ENCODE measurements at places on chromosomes 6 and 20. TPM values are rescaled to one million over a fixed set of nuclear protein-coding genes. Genes with fewer than 3 reads are reported as not detected.

- DNase-seq, result no peak
Measured at GRCh38 chr6:19410481-19410880, 426.7 kb upstream of the ID4 start.

DNA sequence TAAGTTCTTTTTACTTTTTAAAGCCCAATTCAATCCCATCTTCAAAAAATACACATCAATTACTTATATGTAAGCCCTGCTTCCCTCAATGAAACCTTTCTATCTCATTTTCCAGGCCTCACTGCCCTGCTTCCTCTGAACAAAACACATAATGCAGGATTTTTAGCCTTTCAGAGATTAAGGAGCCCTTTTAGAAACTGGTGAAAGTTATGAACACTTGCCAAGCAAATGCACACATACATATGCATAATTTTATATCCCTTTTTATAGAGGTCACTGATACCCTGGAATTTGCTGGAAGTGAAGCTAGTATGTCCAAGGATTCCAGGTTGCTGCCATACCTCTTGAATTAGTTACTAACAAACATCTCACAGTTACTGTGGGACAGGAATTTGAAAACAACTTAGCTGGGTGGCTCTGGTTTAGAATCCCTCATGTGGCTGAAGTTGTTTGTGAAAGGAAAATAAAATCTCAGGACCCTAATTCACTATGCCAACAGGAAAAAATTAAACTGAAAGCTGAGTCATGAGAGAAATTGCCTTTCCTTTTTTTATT, 75.8 kb downstream of the UBE3D start:
- no peak for DNase-seq

The CALHM6 gene
- total RNA-seq, result not detected

GRCh38 chr20:63249891-63250290, 4.4 kb downstream of the NKAIN4 start:
- no peak for DNase-seq

DNA sequence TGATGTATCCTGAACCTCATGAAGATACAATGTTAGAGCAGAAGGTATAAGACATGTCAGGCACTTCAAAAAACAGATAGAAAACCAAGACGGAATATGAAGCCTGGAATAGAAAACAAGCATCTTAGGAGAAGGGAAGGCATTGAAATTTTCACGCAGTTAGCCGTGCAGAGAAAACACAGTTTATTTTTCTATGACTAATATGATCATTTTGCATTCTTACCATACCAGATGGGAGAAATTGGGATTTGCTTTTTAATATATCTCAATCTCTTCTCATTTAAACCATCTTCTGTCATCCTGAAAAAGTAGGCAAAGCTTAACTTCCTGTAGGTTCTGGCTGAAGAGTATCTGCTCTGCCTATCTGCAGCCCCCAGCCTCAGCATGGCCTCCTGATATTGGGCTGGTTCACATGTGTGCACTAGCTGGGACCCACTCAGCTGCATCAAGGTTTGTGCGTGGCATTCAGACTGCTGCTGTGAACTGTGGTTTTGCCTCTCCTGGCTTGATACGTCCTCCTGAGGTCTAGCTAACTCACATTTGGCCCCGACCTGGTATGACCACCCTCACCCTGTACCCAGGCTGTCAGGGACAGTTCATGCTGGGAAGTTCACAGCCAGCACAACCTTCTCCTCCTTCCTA, 392.5 kb upstream of the SASH1 start:
- no peak for DNase-seq

GRCh38 chr6:166050559-166050958, 117.1 kb downstream of the TBXT start:
- no peak for DNase-seq

DNA sequence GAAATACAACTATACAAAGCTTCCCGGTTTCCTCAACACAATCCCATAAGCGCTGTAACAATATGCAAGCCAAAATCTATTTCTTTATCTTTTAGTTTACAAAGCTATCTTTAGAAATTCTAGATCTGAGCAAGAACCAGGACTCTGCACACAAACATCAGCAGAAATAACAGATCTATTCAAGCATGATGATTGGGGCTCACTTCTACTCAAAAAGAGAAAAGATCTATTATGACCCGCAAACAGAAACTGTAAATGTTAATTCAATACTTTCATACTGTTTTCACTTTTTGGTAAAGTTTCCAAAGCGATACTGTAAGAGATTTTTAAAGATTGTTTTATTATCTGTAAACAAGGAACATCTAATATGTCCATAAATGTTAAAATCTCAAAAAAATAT, 86.6 kb downstream of the SESN1 start:
- DNase-seq, result no peak

DNA sequence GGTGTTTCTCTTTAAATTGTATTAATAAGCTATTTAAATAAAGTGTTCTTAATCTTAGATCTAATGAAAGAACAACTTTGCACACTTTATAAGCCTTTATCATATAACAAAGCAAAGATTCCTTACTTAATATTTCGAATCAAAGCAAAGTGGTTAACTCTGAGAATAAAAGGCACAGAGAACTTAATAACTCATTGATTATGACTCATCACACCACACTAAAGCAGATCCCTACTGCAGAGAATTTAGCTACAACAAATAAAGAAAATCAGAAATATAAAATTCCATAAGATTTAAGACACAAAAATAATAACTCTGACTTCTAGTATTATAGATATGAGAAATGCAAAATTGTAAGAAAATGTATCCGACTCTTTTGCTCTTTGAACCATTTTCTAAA, 135.6 kb upstream of the RUNX2 start:
- no peak for DNase-seq

The TXNDC5 gene
- total RNA-seq, result 117 TPM

- no peak for DNase-seq
Measured at GRCh38 chr20:32487381-32487780, 97.8 kb downstream of the NOL4L start.

DNA sequence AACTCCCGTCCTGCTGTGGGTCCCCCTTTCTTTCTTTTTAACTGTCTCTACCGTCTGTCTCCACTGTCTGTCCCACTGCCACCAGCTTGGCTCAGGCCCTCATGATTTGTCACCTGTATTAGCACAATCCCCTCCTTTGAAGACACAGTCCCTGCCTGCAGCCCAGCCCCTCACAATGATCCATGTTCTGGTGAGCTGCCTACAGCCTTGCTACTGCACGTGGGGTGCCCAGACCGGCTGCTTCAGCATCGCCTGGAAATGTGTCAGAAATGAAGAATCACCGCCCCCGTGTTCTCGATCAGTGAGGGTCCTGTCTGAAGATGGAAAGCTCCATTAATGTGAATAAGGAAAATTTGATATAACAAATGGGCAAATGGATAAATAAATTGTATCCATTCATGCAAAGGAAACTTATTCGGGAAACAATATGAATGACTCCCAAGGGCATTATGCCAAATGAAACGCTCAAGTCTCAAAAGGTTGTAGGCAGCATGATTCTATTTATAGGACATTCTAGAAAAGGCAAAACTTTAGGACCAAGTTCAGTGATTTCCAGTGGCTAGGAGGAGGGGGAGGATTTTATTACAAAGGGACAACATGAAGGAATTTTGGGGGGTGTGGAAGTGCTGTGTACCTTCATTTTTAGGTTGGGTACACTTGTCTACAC, 59.4 kb upstream of the CD83 start:
- DNase-seq, result no peak

The LY86 gene
- total RNA-seq, result not detected

DNA sequence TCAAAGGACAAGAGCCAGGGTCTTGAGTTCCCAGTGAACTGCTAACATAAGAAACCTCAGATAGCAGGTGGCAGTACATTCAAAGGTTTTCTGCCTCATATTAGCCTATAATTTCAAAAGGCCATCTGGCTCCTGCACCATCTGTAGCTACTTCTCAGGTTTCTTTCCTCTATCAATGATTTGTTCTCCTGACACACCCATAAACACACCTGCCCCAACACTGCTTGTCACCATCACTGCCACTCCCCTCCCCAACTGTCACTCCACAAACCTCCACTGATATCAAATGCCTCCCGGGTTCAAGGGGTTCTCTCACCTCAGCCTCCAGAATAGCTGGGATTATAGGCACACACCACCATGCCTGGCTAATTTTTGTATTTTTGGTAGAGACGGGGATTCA, 152.7 kb upstream of the SLC22A16 start:
- DNase-seq, result no peak

GRCh38 chr6:112225691-112226090, 28.7 kb downstream of the LAMA4 start:
- DNase-seq, result no peak

The IMPG1 gene
- total RNA-seq, result not detected

DNA sequence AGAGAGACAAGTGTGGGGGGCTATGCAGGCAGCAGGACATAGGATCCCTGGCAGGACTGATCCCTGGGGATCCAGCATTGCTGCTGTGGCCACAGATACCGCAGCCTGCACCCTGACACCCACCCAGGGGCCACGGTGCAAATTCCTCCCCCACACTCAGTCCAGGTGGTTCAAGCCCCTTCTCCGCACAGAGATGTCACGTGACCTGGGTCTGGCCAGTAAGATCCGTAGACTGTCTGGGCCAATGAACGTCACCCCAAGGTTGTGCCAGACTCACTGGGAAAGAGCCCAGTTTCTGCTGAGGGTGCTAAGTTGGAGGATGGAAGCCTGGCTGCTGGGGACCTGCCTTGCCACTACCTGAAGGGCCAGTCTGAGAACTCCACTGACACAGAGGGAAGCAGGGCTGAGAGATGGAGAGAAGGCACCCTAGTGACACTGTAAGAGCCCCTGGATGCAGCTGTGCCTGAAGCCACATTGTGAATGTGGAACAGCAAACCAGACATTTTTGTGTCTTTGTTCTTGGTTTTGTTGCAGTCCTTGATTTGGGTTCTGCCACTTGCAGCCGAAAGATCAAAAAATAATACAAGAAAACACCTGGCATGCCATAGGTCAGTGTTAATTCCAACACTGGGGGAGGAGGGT, 228.6 kb downstream of the PREX1 start:
- DNase-seq, result peak; percentile 36

The TINAG gene
- total RNA-seq, result not detected

DNA sequence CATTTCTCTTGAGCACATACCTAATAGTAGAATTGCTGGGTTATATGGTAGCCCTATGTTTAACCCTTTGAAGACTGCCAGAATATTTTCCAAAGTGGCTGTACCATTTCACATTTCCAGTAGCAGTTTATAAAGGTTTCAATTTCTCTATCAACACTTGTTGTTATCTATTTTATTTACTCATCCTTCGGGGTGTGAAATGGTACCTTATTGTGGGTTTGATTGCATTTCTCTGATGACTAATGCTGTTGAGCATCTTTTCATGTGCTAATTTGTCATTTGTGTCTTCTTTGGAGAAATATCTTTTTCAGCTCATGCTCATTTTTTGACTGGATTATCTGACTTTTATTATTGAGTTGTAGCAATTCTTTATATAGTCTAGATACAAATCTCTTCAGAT, 5.4 kb downstream of the ENPP4 start:
- no peak for DNase-seq

The PRDM1 gene
- total RNA-seq, result 10.4 TPM

- DNase-seq, result no peak
Measured at GRCh38 chr6:106103728-106104109, 17.6 kb downstream of the PRDM1 start.

DNA sequence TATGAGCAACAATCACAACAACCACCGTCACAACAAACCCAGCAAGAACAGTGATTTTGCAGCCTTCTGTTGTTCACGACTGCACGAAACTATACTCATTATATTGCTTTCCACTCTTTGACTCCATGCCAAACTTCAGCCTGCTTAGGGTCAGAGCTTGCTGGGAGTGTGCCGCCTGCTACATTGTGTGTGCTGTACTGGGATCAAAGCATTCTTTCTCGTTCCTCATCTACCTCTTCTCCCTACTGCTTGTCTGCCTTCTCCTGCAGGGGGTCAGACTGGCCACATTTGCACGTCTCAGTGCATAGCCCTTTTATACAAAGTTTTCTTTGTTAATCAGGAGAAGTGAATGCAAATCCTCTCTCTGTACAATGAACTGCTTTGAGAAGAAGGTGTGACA, 401.6 kb upstream of the CITED2 start:
- DNase-seq, result no peak

GRCh38 chr6:37868447-37868825, 48.9 kb downstream of the ZFAND3 start:
- DNase-seq, result no peak

DNA sequence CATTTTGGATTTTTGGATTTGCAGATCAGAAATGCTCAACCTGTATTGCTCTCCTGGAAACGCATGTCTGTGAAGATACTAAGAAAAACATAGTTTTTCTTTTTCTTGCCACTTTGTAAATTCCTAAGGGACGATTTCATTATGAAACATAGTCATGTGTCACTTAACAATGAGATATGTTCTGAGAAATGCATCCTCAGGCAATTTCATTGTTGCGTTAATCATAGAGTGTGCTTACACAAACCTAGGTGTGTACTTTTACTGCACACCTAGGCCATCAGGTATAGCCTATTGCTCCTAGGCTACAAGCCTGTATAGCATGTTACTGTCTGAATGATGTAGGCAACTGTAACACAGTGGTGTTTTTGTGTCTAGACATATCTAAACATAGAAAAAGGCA, 13.4 kb upstream of the THEMIS start:
- no peak for DNase-seq

GRCh38 chr6:28673787-28674671, 148.3 kb downstream of the GPX5 start:
- no peak for DNase-seq

- DNase-seq, result no peak
Measured at GRCh38 chr20:21075471-21075870, 30.7 kb downstream of the LINC00237 start.

DNA sequence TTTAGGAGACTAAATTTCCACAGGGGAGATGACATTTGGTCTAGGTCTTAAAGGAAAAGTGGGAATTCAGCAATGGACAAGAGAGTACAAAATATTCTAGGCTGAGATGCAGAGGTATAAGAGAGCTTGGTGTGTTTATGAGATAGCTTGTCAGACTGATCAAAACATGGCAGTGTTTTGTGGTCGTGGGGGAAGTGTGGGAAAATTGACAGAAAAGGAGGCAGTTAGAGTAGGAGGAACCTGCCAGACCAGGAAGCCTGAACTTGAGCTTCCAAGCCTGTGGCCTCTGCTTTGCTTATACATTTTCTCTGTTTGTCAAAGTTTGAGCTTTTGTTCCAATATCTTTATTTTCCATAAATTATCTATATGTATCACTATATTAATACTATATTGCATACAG, 69.5 kb upstream of the MAP3K7 start:
- no peak for DNase-seq

DNA sequence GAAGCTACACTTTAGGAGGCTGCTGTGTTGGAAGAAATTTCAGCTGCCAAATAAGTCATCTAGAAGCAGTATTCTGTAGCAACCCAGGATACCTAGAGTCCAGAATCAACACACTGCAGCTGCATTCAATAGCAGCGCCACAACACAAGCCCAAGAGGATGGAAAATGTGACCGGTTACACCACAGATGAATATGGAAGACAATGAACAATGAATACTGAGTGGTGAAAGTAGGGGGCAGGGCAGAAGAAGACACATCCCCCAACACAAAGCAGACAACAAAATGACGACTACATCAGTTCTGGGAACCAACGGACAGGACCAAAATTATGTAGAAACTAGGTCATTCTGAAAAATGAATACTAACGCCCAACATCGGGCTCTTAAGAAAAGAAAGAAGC, 38.2 kb downstream of the KIF6 start:
- DNase-seq, result no peak

The TRIM31 gene
- total RNA-seq, result 0.74 TPM

- no peak for DNase-seq
Measured at GRCh38 chr6:164378330-164378729, 931.1 kb downstream of the C6orf118 start.

The BYSL gene
- total RNA-seq, result 42.6 TPM

The DUSP15 gene
- 8.2 TPM for total RNA-seq

The FAM229B gene
- 1.9 TPM for total RNA-seq

The HLA-DRB1 gene
- not detected for total RNA-seq

The OVOL2 gene
- total RNA-seq, result 8.8 TPM

Data from Caco-2 (cell line).